ENCODE measurements at places on chromosomes 2 and 18.

GRCh38 chr2:34985474-34985873 is 1370.1 kb upstream of the CRIM1 start:
- no peak for DNase-seq

- DNase-seq: no peak
Measured at GRCh38 chr2:100655936-100656534, 93.2 kb downstream of the PDCL3 start.

GRCh38 chr18:13539050-13539449 is 187.3 kb downstream of the FAM210A start:
- no peak for DNase-seq

DNA sequence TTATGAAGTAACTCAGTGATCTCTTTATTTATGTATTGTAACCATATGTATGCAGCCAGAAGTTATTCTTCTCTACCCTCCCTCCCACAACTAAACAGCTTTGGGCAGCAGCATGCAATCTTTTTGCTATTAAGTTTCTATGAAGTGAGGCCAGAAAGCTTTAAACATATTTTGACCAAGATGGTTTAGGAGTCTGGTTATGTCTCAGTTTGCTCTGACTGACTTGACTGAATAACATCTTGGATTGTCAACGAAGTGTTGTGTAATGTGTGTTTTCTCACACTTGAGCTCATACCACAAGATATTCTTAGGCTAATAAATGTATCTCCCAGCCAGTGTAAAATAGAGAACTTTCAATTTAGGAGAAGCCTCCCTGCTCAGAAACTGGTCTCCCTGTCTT is 104.3 kb downstream of the TTC27 start:
- no peak for DNase-seq

DNA sequence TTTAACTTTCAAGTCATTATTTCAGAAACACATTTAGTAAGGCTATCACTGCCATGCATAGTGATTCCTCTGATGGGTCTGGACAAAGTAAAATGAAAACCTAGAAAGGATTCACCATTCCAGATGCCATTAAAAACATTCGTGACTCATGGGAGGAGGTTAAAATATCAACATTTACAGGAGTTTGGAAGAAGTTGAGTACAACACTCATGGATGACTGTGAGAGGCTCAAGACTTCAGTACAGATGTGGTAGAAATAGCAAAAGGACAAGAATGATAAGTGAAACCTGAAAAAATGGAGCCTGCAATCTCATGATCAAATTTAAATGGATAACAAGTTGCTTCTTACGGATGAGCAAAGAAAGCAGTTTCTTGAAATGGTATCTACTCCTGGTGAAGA is 5.8 kb upstream of the TWSG1 start:
- no peak for DNase-seq

- DNase-seq: no peak
Measured at GRCh38 chr2:198036029-198036879, 231.9 kb downstream of the PLCL1 start.

DNA sequence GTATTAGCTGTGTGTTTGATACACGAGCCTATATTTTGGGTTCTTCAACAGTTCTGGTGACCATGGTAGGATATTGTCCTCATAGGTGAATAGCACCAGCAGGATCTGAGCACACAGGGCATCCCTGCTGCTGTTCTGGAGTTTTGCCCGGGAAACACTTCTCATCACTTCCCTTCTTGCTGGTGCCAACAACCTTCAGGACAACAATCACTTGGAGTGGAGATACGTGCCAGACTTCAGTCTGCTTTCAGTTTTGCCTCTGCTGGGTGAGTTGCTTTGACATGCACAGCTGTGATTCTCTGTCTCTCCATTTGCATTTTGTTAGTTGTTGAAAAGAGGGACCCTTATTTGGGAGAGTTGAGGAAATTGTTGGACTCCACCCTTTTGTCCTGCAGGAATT is 1347.2 kb upstream of the DDX18 start:
- DNase-seq: no peak

- DNase-seq: no peak
Measured at GRCh38 chr2:40273734-40274182, 178.1 kb downstream of the SLC8A1 start.

GRCh38 chr18:6566338-6566911 is 151.7 kb upstream of the L3MBTL4 start:
- DNase-seq: no peak

DNA sequence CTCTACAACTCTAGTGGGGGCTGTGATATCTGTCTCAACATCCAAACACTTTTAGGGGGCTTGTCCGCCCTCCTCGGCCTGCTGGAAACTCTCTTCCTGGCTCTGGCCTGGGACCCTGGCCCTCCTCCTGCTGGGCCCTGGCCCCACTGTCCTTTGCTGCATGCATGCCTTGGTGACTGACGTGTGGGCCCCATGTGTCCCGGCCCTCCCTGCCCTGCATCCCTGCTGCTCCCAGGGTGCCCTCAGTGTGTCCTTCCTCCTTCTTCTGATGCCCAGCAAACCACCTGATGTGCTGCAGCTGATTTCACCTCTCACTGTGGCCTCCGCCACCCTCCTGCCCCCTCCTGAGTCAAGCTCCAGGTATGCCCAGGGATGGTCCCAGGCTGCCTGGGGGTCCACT is 101.7 kb downstream of the SEPTIN10 start:
- DNase-seq: no peak

- DNase-seq: no peak
Measured at GRCh38 chr18:37955201-37955600, 389.6 kb upstream of the CELF4 start.

- no peak for DNase-seq
Measured at GRCh38 chr18:62716619-62717168, 1.4 kb downstream of the PHLPP1 start.

- DNase-seq: no peak
Measured at GRCh38 chr18:46406539-46406932, 250.5 kb downstream of the LOXHD1 start.

DNA sequence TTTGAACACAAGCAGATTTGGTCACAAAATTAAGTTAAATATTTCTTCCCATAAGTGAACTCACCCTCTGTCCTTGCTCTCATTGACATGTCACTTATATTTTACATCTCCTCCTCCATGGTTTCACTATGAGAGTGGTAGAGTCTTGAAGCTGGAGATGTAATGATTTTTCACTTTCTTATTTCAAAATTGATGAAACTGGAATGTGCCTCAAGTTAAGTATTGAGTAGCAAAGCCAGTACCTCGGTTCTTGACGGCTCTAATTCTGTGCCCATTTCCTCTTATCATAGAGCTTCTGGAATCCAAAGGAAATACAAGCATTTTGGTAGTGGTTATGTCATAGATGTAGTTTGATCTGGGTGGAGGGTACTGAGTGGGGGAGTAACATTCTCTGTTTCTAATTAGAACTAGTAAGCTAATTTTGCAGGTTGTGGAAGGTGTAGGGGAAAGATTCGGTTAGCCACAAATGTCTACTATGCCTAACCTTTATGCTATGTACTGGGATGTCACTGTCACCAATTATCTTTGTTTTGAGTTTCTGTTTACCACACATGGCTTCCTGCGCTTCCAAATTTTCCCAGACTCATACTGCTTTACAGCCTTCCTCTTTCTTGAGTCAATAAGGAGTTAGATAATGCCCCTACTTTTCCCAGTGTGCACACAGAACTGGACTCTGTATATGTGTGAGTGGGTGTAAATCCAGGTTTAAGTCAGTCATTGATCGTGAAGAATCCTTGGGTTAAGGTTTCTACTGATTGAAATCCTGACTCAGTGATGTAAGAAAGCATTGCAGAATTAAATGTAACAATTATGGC is 96.8 kb downstream of the DIS3L2 start:
- DNase-seq: no peak

DNA sequence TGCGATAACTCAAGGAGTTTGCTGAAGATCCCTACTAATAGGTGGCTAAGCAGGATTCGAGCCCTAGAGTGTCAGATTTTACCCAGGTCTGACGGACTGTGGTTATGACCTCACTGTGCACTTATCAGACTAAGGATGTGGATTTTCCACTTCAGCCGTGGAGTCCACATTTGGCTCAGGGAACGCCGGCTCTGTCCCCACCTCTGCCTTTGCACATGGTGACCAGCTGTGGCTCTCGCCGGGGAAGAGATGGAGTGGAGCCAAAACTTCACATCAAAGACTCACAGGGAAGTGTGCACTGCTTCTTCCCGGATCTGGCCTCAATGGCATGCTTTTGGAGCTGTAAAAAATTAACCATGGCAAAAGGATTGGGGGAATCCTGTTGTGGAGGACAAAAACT is 249.3 kb upstream of the APCDD1 start:
- DNase-seq: no peak

GRCh38 chr18:70382017-70382416 is 93.2 kb downstream of the SOCS6 start:
- DNase-seq: no peak

DNA sequence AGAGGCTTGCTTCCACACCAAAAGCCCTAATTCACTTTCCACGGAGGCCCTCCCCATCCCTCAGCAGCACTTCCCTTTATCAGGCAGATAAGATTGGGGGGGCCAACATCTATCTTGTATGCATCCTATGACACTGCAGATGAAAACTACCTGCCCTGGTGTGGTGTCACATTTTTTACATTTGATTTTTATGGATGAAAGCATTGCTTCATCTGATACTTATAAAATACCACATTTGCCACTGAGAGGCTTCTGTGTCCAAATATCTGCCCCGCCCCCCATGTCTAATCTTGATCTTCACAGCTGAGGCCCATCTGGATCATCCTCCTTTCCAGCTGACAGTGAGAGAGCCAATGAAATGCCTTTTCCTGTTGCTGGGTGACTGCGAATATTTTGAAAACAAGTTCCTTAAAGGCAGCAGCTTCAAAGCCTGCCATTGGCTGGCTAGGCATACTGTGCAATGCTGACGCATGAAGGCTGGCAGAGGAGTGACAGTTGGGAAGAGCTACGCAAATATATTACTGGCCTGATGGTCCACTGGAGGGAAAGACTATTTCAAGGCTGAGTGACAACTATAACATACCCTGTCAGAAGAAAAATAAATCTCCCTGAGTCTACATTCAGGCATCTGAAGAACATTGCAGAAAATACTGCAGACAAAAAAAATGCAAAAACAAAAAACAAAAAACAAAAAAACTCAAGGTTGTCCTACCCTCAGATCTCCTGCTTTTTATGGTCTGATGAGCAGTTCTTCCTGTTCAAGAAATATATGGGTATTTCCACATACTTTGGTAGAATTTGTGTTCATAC is 318.7 kb downstream of the PDE11A start:
- peak; percentile 16 for DNase-seq

DNA sequence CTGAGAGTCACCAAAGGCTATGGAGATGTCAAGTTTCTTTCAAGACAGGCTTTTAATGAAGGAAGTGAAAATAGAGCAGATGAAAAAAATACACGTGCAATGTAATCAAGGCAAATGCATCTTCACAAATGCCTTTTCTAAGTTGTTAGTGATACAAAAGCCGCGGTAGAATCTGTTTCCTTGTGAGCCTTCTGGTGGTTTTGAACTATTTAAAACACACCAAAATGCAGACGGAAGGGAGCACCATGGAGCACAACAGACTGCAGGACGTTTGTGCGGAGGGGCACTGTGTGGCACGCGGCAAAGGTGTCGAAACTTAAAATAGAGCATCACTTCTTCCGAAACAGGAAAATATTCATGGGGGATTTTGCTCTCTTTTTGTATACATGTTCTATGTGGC is 65.0 kb upstream of the BOD1L2 start:
- no peak for DNase-seq

DNA sequence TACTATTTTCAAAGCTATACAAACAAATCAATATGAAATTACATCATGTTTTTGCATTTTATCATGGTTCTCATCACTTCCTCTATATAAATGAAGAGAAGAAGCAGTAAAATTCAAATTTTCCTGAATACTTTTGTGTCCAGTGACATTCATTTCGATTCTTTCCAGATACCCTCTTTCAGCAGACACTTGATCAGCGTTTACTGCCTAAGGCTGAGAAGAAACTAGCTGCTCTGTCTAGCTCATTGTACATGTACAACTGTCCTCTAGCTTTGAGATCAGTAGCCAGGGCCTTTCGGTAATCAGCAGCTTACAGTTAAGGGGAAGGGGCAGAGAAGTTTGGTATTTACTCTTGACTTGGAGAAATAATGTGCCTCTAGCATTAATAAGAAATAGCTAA is 4.8 kb downstream of the VRK2 start:
- DNase-seq: no peak

- no peak for DNase-seq
Measured at GRCh38 chr2:182360663-182361260, 66.1 kb downstream of the PDE1A start.

- DNase-seq: no peak
Measured at GRCh38 chr18:23232331-23232730, 97.0 kb downstream of the CABLES1 start.

- DNase-seq: no peak
Measured at GRCh38 chr2:53670331-53670730, 97.3 kb upstream of the CHAC2 start.

DNA sequence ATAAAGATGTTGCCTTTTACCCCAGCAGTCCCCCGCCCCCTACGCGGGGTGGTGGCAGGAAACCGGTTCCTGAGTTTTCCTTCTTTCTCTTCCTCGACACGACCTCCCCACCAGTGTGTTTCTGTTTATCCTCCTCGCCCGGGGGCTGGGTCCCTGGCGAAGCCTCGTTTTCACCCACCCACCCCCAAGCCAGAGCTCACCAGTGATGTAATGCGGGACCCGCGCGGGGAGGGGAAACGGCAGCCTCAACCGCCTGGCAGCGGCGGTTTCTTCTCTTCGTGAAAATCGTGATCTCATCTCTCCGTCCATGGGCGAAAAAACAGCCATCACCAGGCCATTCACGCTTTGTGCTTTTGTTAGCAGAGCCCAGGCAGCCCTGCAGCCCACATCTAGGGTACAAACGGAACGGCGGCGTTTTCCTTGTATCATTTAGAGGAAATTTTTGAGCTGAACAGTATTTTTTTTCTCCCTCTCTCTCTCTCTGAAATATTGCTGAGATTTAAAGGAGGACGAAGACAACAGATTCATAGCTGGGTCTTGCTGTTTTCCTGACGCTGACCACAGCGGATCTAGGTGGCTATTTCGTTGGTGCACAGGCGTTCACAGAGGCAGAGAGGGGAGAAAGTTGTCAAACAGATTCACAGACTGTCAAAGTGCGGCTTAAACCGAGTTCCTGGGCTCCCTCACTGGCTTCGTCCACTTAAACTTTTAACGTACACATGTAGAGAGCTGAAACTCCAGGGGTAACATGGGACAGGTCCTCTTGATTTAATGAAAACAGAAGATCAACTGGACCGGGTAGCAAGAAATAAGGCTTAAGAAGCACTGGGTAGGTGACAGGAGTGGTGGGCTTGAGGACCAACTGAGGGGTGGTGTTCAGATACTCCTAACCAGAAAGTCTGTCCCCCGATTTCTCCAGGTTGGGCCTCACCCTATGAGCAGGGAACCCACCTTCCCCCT is 21.9 kb upstream of the PAX3 start:
- DNase-seq: no peak

DNA sequence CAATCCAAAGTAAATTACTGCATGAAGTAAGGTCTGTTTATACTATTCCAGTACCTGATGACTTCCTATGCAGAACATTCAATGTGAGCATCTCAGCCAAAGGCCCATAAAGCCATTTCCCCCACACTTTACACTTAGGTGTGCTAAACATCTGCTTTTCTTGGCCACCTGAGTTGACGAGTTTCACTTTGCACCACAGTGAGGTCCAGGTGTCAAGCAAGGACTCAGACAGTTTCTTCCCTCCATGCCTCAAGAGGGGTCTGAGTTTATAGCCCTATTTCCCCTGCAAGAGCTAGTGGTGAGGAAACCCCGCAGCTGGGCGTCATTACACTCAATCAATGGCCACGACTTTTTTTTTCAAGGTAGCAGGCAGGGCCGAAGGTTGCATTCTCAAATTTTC is 107.7 kb downstream of the MREG start:
- no peak for DNase-seq

GRCh38 chr2:27123302-27124150 is at the start of gene ABHD1:
Gene ABHD1 (plus strand): TSS chr2:27123815. CDS start chr2:27123949, 134 bp downstream.
- no peak for DNase-seq

- no peak for DNase-seq
Measured at GRCh38 chr2:17083902-17084301, 418.3 kb upstream of the CYRIA start.
